Esophagus squamous epithelium (tissue), 5 donors: ENCODE measurements at places on chromosomes 2 and 18.

- DNase-seq, result no peak
Measured at GRCh38 chr2:69572641-69573040, 70.9 kb downstream of the AAK1 start.

GRCh38 chr18:11078491-11078890, 70.9 kb downstream of the PIEZO2 start:
- DNase-seq, result no peak

- DNase-seq, result no peak
Measured at GRCh38 chr2:38217401-38218188, 141.6 kb upstream of the CYP1B1 start.

DNA sequence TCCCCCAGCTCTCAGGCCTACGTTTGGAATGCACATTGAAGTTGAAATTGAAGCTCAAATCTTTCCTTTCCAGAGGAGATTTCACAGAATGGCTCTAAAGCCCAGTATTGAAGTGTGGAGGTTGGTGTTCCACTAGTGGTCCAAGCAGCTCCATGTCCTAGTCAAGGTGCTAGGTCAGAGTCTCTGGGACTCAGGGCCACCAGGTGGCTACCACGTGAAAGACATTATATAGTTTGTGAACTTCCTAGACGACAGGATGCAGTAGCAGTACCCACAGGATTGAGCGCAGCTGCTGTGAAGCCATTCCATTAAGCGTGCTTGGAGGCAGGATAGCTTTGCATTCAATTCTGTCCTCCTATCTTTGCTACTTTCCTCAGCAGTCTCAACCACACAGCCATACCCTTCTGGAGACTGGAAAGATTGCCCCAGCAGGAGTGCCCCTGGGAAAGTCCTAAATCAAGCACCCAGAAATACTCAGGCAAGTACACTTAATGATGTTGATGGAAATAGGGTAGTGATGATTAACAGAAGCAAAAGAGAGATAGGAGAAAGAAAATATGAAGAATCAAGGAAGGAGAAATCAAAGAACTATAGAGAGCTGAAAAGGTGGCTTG, 4.7 kb upstream of the TGFA start:
- no peak for DNase-seq

DNA sequence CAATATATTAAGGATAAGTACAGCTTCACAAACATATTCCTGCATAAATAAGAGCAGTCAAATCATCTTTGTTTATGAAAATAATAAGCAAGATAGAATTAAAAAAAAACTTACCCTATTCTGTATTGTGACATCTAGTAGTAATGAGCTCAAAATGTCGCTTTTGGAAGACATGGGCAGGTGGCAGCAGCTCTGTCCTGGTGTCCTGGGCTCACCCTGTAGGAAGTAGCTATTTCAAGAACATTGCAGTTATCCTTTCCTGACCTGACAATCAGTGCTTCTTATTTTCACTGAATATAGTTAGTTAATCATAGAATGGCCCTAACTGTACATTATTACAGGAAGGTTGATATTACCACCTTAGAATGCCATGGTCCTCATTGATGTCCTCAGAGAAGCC, 229.1 kb downstream of the BABAM2 start:
- DNase-seq, result no peak

DNA sequence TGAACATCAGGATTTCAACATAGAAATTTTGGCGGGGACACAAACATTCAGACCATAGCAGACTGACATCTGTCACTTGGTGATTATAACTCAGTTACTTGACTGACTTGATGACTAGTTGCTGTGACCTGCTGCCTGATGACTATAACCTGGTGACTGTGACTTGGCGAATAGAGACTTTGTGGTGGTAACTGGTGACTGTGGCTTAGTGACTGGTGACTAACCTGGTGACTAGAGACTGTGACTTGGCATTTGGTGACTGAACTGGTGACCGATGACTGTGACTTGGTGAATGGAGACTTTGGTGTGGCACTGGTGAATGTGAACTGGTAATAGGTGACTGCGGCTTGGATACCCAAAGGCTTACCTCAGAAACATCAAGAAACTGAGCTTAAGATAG, 563.1 kb upstream of the FAM98A start:
- no peak for DNase-seq

- no peak for DNase-seq
Measured at GRCh38 chr2:85288244-85288725, 39.5 kb downstream of the TGOLN2 start.

GRCh38 chr2:75162897-75163296, 36.4 kb downstream of the TACR1 start:
- DNase-seq, result no peak

DNA sequence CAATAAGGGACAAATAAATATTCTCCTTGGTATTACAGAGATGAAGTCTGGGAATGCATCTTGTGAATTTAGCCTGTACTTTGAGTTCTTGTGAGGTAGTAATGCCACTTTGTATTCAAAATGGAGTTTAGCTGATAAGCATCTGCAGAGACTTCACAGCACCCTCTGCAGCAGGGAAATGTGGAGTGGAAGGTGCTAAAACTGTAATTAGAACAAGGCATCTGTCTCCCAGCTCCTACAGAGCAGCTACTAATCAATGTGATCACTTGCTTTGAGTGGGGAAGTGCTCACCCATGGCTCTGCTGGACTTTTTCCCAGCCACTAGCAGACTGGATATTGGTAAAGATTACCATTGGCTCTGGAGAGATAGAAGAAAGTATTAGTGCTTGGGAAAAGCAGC, 56.2 kb upstream of the TMEFF2 start:
- DNase-seq, result no peak

DNA sequence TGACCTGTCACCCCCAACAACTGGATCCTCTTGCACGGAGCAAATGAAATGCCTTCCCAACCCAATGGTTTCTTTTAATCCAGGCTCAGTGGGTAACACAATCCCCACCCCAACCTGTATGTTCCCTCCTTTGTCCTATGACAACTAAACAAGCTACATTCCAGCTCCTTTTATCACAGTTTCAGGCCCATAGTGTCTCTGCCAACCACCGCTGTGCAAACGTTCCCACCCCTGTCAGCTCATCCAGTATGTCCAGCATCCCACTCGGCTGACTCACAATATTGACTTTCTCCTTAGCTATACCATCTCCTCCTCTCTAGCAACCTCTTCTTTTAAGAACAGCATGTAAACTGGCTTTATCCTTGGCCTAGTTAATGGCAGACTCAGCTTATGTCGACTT, 117.9 kb upstream of the PPP1CB start:
- no peak for DNase-seq

- no peak for DNase-seq
Measured at GRCh38 chr2:191565647-191566198, 112.2 kb upstream of the NABP1 start.

DNA sequence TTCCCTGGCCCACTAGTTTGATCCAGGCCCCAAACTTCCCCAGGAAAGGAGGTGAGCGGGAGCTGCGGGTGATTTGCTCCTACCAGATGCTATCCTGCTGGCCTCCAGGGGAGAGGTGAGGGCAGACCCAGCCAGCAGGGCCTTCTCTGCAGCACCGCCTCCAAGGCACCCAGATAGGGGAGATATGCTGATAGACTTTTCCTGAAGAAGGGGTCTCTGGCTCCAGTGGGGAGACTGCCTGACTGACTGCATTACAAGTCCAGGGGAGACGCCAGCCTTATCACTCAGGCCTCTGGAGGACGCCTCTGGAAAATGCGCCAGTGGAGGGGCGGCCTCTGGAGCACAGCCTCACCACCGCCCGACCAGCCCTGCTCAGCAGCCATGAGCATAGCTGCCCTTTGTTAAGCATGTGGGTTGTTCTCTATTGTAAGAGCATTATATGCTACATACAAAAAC, 60.6 kb upstream of the SMAD7 start:
- no peak for DNase-seq

DNA sequence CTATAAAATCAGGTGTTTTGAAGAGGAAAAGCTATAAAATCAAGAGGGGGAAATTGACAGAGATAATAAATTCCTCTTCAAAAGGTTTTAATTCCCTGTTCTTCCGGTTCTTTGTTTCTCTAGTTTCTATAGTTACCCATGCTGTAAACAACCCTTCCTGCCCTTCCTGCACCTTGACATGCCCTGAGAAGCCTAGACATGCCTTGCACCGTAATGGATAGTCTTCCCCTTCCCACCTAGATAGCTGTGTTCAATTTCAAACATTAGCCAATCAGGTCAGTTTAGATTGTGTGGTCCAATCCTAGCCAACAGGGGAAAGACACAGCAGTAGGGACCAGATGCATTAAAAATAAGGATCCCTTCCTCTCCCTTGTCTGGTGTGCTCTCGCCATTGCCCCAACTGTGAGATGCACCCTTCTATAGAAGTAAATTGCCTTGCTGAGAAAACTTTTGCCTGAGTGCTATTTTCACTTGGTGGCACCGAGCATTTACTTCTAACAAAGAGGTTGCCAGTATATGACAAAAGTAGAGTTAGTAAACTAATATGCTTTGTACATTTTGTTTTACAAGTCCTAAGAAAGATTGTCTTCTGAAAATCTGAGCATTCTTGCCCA, 27.1 kb downstream of the SULT1C4 start:
- DNase-seq, result no peak

DNA sequence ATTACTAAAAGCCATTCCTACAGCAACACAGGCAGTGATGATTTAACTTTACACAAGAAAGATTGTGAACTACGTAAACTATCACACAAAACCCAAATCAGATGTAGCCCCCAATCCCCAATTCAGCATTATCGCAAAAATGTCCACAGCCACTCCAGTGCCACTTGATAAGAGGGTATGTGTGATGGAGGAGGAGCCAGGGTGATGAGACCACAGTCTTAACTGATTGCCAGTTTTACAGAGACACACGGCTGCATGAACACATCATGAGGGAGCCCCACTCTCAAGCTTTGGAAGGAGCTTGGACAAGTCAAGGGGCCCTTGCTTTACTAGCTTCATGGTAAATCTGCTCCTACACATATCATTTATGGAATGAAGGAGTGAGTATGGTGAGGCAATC, 116.0 kb downstream of the FAM161A start:
- DNase-seq, result no peak

DNA sequence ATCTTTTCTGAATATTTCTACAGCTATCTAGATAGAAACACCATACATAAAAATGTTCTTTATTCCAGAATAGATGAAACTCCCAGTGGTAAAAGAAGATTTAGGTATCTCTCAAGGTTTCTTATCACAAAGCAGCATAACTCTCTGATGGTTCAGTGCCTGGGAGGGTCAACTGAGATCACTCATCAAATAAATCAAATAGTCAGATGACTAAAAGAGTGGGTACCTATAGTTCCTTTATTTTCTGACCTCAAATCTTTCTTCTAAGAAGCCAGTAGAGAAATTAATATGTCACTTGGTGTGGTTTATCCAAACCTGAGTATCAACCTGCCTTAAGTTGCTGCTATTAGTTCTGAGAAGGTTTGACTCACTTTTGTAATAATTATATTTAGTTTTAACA, 120.9 kb downstream of the TMEFF2 start:
- no peak for DNase-seq

- DNase-seq, result no peak
Measured at GRCh38 chr2:118185210-118186109, 97.2 kb downstream of the INSIG2 start.

GRCh38 chr2:170106102-170106840, 71.7 kb upstream of the MYO3B start:
- no peak for DNase-seq

GRCh38 chr2:211077216-211077767, 520.9 kb downstream of the CPS1 start:
- no peak for DNase-seq

- DNase-seq, result no peak
Measured at GRCh38 chr2:200625958-200626363, 40.1 kb downstream of the AOX1 start.

- DNase-seq, result no peak
Measured at GRCh38 chr2:59395119-59395518, 1154.0 kb upstream of the FANCL start.

DNA sequence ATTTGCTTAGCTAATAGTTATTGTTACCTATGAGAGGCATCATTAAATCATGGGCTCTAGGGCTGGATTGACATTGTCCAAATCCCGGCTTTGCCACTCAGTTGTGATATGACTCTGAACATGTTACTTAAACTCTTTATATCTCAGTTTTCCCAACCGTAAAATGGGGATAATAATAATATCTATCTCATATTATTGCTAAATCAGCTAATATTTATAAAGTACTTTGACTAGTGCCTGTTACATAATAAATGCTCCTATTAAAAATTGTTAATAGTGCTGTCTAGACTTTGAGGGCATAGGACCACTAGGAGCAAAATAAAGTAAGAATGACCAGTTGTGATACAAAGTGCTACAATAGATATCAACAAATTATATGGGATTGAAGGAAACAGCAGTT, 376.3 kb upstream of the FIGN start:
- DNase-seq, result no peak

GRCh38 chr18:13900633-13901032, 14.7 kb downstream of the MC2R start:
- DNase-seq, result no peak

GRCh38 chr2:60318544-60318943, 234.9 kb downstream of the BCL11A start:
- DNase-seq, result no peak

- no peak for DNase-seq
Measured at GRCh38 chr2:84901593-84902120, 3.8 kb upstream of the TMSB10 start.

GRCh38 chr18:10530002-10530401, 4.2 kb downstream of the NAPG start:
- no peak for DNase-seq

DNA sequence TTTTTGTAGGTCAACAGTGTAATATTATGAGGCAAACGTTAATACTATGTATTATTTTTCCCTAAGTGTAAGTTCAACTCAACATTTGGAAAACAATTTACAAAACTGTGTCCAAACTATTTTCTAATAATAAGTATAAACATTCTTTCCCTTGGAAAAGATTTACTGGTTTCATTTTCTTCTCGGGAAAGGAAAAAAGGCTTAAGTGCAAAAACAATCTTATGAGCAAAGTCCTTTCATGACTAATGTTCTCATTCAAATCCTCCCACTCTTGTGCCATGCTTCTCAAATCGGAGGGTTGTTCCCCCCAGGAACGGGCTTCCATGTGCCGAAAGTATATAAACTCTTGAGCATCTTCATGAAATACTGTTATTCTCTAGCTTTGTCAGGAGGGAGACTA, 19.8 kb upstream of the L3MBTL4 start:
- no peak for DNase-seq

GRCh38 chr18:55779691-55780585, 191.9 kb upstream of the TCF4 start:
- no peak for DNase-seq

- no peak for DNase-seq
Measured at GRCh38 chr2:207252979-207253645, 87.4 kb upstream of the KLF7 start.

- DNase-seq, result no peak
Measured at GRCh38 chr18:63216516-63217311, 102.9 kb downstream of the BCL2 start.
